ENCODE measurements at places on chromosomes 12 and 14. TPM values are rescaled to one million over a fixed set of nuclear protein-coding genes. Genes with fewer than 3 reads are reported as not detected.

GRCh38 chr14:72701605-72702004, 192.3 kb downstream of the DPF3 start:
- peak; percentile 41 for DNase-seq

The TMPRSS12 gene
- not detected for total RNA-seq

The KRT83 gene
- total RNA-seq = not detected

The NKX2-8 gene
- total RNA-seq = not detected

Data from MG63 (cell line).